Osteoblast (primary cell): ENCODE measurements at places on chromosomes 1 and 21.

DNA sequence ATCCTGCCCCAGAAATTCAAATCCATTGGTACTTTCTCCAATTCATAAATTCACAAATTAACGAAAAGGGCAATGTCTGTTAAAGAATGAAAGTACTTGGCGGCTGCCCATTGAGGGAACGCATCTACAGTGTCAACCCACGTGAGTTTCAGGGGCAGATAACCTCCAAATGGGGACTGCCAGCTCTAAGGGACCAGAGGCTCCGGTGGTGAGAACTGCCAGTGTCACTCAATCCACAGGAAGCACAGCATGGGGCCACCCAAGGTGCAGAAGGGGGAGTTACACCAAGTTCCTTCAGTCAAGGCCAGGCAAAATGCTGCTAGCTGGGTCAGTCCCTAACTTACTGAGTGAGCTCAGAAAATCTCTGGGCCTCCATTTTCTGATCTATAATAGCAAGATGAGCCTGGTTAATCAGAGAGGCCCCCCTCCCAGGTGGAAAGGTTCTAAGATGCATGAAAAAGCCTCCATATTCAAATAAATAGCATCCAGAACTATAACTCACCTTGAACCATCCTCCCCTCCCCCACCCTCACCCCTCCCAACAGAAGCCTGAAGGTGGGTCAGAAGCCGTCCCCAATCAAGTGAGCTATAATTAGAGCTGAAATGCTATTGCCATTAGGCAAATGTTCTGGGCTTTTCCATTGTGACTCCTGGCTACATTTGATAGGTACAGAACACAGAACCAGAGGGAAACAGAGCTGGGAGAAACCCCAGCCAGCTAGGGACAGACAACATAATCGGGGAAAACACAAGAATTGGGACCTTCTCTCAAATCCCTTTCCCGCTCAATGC, 41.7 kb downstream of the LRP8 start:
- no peak for DNase-seq
- H3K27me3 ChIP-seq, result no peaks in the 10 kb centered on the region
- no peaks in the 10 kb centered on the region for H3K36me3 ChIP-seq
- H3K4me1 ChIP-seq, result peaks cover 11% of the 10 kb centered on the region

- no peaks in the 10 kb centered on the region for H3K4me1 ChIP-seq
- H3K27ac ChIP-seq, result no peak overlapping the region
- H3K36me3 ChIP-seq, result no peaks in the 10 kb centered on the region
- no peak for DNase-seq
- no peak overlapping the region for H3K4me3 ChIP-seq
Measured at GRCh38 chr21:28267449-28267848, 725.2 kb downstream of the LTN1 start.

- H3K36me3 ChIP-seq, result no peaks in the 10 kb centered on the region
- peaks cover 9% of the 10 kb centered on the region for H3K27me3 ChIP-seq
- no peak overlapping the region for H3K27ac ChIP-seq
- H3K4me1 ChIP-seq, result peaks cover 21% of the 10 kb centered on the region
- peak; percentile 98 for DNase-seq
Measured at GRCh38 chr1:204828352-204828850, 42.3 kb upstream of the NFASC start.

DNA sequence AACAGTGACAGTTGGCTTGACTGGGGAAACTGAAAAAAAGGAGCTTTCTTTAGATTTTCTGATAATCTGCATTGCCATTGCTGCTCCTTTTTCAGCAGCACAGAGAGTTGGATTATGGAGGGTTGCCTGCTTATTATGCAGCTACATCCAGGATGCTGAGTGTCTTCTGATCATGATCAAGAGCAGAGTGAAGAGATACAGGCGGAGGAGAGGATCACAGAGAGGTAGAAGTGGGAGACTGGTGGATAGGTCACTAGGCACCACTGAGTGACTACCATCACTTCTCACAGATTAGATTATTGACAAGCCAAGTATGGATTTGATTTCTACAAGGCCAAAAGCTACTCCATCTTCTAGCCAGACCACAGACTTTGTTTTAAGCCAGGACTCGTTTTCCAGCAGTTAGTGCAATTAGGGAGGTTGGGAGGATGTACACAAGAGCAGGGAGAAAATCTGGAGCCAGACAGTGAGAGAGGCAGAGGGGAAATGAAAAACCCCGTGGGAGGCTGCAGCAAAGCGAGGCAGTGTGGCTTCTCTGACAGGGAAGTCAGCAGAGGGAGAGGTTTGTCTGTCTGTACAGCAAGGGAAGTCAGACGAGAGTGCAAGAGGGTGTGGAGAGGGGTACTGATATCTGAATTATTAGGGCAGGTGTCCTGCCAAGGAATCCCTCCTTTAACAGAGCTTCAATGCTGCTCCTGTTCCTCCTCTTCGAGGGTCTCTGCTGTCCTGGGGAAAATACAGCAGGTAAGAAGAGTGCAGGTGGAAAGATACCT, at the start of gene CD1E:
Gene CD1E, plus strand, starts transcription at position 592 of the 773 bp plus-strand sequence. Its CDS starts 95 bp downstream, at position 687.
- H3K4me1 ChIP-seq, result no peaks in the 10 kb centered on the region
- H3K27ac ChIP-seq, result no peak within 1 kb of the TSS
- H3K27me3 ChIP-seq, result no peaks in the 10 kb centered on the region
- no peak within 1 kb of the TSS for H3K4me3 ChIP-seq
- no peaks in the 10 kb centered on the region for H3K36me3 ChIP-seq

DNA sequence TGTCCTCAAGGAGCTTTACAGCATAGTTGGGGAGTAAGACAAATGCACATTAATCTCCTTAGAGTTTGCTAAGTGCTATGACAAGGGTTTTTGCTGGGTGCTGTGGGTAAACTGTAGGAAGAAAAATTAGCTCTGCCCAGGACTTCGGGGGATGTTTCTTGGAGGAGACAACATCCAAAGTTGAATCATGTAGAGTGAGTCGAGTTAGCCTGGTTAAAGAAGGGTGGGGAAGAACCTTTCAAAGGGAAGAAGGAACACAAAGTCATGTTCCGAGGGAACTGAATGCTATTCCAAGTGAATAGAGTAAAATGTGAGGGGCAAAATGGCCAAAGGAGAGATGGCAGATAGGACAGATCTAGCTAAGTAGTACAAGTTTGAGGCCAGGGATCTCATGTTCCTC, 17.1 kb downstream of the SPRTN start:
- peaks cover 17% of the 10 kb centered on the region for H3K4me1 ChIP-seq
- no peak for DNase-seq
- H3K27me3 ChIP-seq, result no peaks in the 10 kb centered on the region
- no peak overlapping the region for H3K4me3 ChIP-seq
